Hypothalamus (tissue), 51 donors: ENCODE measurements at places on chromosomes 1 and 21.
A peak's percentile ranks its signal among the peaks of the same experiment; 100 is the strongest.

DNA sequence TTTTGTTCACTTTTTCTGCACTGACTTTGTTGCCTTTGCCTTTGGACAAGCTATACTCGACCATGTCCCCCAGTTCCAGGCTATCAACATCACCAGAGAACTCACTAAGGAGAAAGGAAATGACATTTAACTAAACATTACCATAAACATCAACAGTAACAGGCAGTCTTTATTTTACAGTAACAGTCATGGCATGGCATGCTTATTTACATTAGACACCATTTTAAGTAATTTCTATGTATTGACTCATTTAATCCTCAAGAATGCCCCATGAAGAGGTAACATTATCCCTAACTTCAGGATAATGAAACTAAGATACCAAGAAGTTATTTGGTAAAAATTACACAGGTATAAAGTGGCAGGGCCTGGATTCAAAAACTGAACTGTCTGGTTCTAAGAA lies 8.7 kb upstream of the NRAS start:
- DNase-seq, result no peak

- no peak for DNase-seq
These were observed 273.9 kb upstream of the VAMP3 start for GRCh38 chr1:7497107-7497637.

- DNase-seq, result no peak
These were observed 84.5 kb upstream of the GCLM start for GRCh38 chr1:93993731-93994130.

- no peak for DNase-seq
These were observed 85.9 kb downstream of the USP24 start for GRCh38 chr1:55129194-55129728.

DNA sequence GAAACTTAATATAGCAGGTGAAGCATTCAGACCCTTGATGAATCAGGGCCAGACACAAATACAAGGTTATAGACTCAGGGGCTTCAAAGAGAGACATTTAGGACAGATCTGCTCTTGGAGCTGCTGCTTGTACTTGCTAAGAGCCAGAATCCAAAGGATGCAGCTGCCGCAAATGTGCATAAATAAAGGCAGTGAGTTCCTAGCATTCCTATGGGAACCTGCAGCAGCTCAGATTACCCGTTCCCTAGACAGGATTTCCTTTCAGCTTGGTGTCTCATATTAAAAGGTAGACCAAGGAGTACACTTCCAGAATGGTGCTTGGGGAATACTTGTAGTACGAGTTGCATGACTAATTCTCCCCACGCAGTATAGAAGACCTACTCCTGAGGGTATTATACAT lies 9.7 kb upstream of the LRRC53 start:
- DNase-seq, result no peak

GRCh38 chr1:109484519-109484975 lies 842 bp downstream of the ATXN7L2 start:
- no peak for DNase-seq

DNA sequence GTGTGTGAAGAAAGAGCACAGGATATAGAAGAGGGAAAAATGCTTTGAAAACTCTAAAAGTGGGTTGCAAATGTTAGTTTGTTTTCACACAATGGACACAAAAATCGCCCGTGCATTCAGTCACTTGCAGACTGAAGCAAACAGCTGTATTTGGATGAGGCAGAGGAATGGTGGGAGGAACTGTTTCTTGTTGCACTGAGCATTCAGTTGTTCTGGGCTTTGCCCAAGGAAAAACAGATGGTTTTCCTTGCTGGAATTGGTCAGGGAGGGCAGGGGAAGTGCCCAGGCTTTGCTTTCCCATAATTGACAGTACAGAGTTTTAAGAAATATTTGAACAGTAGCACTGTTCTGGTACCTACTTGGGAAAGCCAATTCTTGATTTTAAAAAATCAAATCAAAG lies 19.5 kb upstream of the WARS2 start:
- DNase-seq, result no peak

- DNase-seq, result no peak
These were observed 13.4 kb downstream of the AADACL4 start for GRCh38 chr1:12657060-12657884.

GRCh38 chr1:27538793-27539192 lies 48.8 kb upstream of the WASF2 start:
- DNase-seq, result no peak

DNA sequence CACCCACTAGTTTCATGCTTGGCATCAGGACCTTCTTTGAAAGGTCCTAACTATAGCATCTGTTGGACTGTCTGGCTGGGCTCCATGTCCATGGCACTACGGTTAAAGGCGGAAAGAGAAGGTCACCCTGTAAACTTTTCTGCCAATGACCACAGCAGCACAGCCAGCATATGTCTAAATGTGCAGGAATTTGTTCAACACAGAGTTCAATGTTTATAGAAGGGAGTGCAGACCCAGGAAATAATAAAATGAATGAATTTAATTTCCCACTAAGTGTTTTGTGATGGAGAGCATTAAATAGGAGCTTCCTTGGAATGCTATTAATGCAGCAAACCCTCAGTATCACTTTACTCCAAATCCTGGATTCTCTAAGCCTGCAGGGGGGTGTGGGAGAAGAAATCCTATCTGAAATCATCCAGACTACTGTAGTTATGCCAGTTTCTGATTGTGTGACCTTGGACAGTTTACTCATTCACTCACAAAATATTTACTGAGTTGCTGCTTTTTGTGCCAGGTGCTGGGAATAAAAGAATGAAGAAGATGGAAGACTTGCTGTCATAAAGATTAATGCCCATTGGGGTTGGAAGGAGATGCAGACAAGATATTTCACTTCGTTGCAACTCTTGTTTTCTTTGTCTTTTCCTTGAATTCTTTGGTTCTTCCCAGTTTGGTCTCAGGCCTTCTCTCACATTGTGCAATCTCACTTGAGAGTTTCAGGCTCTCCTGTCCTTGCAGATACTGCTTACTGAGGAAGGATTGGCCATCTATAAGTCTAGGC lies 195.0 kb downstream of the ROR1 start:
- no peak for DNase-seq

DNA sequence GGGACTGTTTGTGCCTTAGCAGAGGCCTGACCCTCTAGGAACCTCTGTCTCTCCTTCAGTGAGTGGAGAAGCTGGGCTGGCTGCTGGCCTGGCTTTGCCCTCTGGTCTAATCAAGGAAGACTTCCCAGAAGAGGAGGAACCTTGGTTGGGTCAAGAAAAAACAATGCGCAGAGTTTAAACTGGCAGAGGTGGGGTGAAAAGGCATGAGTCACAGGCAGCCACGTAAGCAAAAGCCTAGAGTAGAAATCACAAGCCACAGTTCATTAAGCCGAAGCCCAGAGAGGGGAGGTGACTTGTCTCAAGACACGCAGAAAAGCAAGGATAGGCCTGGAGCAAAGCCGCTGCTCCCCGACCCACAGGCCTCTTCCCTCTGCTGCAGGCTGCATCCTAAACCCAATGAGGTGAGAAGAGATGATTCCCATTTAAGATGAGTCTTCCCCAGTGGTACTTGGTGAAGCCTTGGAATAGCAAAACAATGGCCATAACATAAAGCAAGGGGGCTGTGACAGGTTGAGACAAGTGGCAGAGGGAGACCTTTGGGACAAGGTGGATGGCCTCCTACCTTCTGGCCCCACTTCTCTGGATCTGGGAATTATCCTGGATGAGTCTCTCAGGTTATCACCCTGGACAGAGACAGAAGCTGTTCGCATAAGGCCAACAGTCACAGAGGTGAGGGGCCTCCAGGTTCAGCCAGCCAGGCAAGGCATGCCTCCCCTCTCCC lies 7.7 kb downstream of the PDZK1IP1 start:
- DNase-seq, result no peak

GRCh38 chr21:42525029-42525581 lies 11.5 kb downstream of the SLC37A1 start:
- no peak for DNase-seq

GRCh38 chr1:109819906-109820305 lies 56.2 kb upstream of the EPS8L3 start:
- DNase-seq, result no peak

GRCh38 chr21:28227881-28228635 lies 764.6 kb downstream of the LTN1 start:
- no peak for DNase-seq

- no peak for DNase-seq
These were observed 27.9 kb downstream of the RERE start for GRCh38 chr1:8789314-8790214.

DNA sequence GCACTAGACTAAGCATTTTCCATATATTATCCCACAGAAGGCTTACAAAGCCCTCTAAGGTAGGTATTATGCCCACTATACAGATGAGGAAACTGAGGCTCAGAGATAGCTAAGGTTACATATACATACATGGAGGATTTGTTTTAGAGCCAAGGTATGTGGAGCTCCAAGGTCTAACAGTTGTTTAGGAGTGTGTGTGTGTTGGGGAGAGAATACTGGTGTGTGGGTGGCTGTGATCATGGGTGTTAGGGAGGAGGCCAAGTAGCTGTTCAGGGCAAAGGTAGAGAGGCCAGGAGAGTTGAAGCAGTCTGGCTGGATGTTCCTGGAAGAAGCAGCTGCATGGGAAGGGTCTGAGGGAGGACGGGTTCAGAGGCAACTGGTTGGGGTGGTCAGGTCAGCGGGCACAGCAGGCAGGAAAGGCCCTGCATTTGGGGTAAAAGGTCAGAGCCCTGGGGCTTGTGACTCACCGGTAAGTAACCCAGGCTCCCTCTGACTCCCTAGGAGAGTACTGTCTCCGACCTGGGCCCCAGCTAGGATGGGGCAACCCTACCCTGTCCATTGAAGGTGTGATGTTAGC lies 5.1 kb upstream of the LDLRAP1 start:
- DNase-seq, result no peak

GRCh38 chr1:30887485-30888315 lies 20.9 kb downstream of the SDC3 start:
- no peak for DNase-seq

DNA sequence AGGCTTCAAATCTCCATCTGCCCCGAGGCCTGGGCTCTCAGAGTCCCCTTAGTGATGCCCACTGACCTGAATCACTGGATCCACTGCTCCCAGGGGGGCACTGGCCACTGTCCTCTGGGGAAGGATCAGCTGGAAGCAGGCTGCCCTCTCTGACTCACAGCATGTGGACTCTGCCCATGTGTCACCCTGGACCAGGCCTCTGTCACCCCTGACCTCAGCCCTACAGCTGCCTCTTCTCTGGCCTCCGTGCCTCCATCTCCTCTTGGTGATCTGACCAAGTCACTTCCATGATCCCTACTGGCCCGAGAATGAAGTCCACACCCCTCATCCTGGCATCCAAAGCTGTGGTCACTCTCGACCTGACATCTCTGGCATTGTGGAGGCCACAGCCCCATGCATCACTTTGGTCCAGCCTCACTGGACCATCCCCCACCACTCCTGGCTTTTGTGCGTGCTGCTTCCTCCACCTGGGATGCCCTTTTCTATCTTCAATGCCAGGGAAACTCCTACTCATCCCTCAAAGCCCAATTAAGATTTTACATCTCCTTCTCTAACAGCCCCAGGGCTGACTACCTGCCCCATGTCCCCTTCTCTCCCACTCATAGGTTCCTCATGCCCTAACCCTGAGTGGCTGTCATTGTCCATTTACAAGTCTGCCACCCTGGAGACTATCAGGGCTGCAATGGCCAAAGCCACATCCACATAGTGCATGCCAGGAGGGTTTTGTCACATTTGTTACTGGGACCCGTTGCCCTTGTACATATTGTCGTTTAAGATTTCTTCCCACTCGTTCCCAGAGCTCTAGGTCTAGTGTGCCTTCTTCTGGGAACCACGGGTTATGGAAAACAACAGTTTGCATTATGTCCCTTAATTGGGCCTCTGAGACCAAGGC lies 685.0 kb downstream of the MATN1 start:
- DNase-seq, result no peak

GRCh38 chr1:64246294-64246917 lies 43.0 kb downstream of the UBE2U start:
- DNase-seq, result no peak

GRCh38 chr1:101312147-101312546 lies 75.3 kb downstream of the S1PR1 start:
- no peak for DNase-seq

- no peak for DNase-seq
These were observed 220.8 kb downstream of the SLC35F3 start for GRCh38 chr1:234125283-234125682.

DNA sequence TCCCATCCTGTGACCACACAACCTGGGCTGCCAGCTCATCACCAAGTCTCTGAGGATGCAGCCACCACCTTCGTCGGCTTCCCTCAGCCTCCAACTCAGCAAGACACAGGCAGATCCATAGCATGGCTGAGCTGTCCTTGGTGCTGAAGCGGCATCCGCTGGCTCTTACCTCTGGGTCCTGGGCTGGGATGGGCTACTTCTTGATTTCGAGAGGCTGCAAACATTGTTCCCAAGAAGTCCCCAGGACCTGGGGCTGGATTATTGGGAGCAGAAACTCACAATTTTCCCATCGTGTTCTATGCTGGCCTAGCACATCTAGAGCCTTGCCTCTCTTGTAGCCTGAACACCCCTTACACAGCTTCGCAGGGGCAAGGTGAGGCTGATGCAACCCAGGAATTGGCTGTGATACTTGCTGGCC lies 24.9 kb upstream of the C1QA start:
- peak; percentile 6 for DNase-seq

- no peak for DNase-seq
These were observed 35.7 kb upstream of the B3GALT2 start for GRCh38 chr1:193222056-193222615.

DNA sequence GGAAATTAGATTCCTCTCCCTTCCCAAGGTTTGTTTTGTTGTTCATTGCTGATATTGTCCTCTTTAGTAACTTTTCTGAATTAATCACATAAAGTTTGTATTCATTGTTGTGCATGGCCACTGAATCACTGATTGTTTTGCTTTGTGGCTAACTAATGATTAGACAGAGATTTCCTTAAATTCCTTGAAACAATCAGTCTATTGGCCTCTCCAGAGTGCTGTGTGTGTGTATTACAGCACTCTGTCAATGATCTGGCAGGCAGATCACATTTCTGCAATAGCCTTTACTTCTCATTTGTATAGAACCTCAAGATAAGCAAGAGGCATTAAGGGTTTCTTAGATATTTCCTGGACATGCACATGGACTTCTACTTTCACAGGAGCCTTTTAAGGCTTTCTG lies 78.6 kb downstream of the DUSP10 start:
- no peak for DNase-seq

GRCh38 chr1:6181347-6181770 lies 1.2 kb upstream of the CHD5 start:
- DNase-seq, result no peak

GRCh38 chr1:183873642-183874041 lies 68.7 kb downstream of the RGL1 start:
- DNase-seq, result no peak

GRCh38 chr1:46679789-46680573 lies 8.3 kb downstream of the TEX38 start:
- DNase-seq, result no peak

DNA sequence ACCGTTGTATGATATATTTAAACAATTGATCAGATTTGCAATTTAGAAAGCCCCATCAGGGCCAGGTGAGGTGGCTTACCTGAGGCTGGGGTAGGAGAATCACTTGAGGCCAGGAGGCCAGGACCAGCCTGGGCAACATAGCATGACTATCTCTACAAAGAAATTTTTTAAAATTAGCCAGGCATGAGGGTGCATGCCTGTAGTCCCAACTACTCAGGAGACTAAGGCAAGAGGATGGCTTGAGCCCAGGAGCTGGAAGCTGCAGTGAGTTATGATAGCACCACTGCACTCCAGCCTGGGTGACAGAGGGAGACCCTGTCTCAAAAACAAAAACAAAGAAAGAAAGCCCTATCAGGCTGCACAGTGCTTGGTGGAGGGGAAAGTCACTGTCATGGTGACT lies 159.9 kb upstream of the RAB4A start:
- no peak for DNase-seq

GRCh38 chr1:159869173-159869572 lies 6.7 kb upstream of the VSIG8 start:
- no peak for DNase-seq

GRCh38 chr1:113630340-113631327 lies 128.7 kb downstream of the PHTF1 start:
- DNase-seq, result no peak
